ENCODE measurements at places on chromosomes 16 and 17. TPM values are rescaled to one million over a fixed set of nuclear protein-coding genes. Genes with fewer than 3 reads are reported as not detected.

DNA sequence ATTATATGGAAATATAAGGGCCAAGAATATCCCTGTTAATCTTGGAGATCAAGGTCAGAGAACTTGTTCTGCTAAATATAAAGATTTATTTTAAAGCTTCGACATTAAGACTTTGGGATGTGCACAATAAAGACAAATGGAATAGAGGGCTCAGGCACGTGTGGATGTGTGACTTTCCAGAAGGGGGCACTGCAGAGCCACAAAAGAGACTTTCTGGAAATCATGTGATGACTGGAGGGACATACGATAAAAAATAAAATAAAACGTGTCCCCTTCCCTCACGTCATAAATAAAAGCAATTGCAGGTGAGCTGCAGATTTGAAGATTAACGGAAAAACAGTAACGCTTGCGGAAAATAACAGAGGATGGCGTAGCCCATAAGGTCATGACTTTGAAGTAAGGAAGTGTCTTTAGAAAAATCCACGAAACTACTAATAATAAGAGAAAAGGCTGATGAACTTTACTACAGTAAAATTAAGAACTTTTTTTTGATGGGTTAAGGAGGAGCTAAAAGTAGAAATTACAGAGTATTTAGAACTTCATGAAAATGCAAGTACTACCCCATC is 9.4 kb upstream of the ENGASE start:
- no peak for DNase-seq

- no peak for DNase-seq
Measured at GRCh38 chr17:300881-301280, 51.7 kb downstream of the RPH3AL start.

DNA sequence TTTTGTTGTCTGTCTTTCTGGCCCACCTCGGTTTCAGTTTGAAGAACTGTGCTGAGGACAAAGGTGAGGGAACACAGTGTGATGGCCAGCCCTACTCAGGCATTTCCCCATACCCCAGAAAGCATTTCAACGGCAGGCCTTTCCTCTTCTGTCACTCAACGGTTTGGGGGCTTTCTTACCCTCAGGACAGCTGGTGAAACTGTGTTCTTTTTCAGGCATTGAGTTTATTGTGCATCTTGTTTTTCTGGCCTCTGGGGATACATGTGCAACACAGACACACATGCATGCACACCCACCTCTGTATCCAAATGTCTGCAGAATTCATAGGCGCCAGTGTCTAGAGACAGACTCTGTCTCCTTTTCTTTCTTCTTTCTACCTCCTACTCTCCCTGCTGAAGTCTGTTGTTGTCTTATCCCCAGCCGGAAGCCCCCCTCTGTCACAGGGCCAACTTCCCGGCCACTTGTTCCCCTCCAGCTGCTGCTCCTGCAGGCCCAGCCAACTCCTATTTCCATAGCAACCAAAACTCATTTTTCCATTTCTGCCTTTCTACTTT is 17.0 kb downstream of the CHD9 start:
- peak; percentile 98 for DNase-seq

DNA sequence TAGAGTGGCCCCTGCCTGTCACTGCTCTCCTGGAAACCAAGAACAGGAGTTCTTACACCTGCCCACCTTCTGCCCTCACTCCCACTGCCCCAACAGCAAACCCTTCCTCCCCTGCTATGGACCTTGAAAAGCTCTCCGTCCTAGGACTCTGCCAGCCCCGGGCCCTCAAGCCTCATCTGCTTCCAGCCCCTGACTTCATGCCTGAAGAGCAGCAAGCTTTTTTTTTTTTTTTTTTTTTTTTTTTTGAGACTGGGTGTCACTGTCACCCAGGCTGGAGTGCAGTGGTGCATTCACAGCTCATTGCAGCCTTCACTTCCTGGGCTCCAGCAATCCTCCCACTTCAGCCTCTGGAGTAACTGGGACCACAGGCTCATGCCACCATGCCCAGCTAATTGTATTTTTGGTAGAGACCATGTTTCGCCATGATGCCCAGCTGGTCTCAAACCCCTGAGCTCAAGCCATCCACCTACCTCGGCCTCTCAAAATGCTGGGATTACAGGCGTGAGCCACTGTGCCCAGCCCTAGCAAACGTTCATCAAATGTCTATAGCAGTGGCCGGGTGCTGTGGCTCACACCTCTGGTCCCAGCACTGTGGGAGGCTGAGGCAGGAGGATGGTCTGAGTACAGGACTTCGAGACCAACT is 16.9 kb downstream of the CARHSP1 start:
- DNase-seq, result no peak

DNA sequence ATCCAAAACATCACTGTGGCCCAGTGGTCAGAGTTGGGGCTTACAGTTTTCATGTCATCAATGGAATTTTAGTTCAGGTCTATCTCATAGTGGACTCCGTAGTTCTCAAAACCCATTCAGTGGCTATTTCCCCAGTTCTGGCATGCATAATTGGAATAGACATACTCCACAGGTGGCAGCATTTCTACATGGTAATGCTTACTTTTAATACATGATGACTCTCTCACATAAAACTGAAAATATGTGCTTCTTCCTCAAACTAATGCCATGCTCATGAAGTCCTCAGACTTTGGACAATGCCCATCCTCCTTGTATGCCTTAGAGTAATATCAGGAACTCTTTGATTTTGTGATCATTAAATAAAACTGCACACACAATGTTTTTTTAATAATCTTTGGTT is 857.4 kb upstream of the GOT2 start:
- no peak for DNase-seq

DNA sequence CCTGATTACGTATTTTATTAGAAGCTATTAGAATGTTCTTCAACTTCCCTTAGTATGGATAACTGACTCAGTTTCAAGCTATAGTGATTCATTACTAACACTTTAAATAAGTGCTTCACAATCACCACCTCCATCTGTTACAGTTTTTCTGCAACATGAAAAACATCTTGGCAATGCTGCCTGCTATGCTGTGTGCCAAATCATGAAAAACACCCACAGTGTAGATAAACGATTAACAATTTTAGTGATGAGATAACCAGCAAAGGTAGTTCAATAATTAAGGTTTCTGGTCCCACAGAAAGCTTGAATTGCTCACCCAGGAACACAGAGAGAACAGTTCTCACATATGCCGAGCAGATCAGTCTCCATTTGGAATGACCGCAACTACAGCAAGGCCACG is 51.4 kb upstream of the SLC25A19 start:
- DNase-seq, result no peak

DNA sequence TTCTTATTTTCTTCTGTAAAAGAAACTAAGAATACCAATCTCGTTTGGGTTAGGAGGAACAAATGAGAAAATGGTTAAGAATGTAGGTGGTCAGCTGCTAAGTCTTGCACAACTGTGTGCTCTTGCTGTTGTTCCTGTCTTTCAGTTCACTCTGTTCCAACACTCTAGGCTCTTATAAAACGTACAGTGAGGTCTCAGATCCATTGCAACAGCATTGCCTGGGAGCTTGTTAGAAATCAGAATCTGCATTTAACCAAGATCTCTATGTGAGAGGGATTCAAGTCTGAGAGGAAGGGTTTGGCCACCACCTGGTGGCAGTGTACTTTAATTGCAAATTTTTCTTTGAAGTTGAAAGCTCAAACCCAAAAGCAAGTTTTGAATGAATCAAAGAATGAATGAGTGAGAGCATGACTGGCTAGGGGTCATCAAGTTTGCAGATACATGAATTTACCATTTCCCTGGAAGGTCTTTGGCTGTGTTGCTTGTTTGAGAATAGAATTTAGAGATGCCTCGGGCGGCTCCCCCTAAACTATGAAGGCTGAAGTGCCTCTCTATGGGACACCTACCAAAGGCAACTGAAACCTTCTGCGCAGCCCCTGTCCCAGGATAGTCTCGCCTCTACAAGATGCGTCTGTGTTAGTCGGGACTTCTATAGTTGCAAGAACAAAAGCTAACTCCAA is 2.5 kb downstream of the ALOX15B start:
- no peak for DNase-seq

DNA sequence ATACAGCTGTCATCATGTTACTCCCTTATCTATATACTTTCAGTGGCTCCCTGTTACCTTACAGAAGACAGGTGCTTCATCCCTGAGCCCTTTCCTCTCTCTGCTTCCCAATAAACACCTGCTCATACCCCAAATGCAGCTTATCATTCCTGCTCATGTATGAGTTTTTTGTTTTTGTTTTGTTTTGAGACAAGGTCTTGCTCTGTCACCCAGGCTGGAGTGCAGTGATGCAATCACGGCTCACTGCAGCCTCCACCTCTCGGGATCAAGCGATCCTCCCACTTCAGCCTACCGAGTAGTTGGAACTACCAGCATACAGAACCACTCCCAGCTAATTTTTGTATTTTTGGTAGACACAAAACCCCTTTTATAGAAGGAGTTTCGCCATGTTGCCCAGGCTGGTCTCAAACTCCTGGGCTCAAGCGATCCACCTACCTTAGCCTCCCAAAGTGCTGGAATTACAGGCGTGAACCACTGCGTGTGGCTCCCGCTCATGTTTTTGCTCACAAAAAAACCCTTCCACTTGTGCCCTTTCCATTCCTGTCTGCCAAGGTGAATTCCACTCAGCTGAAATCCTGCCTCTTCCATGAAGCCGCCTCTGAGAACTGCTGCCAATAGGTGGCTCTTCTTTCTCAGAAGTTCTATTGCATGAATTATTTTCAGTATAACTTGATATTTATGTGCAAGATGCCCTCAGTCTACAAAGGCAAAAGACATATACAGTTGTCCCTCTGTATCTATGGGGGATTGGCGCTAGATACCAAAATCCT is 7.9 kb upstream of the RNF157 start:
- DNase-seq, result no peak

The PRAC1 gene
- polyA plus RNA-seq, result not detected

The KRT24 gene
- polyA plus RNA-seq, result not detected

The GUCY2D gene
- not detected for polyA plus RNA-seq

The STAC2 gene
- polyA plus RNA-seq, result 0.30 TPM

The ARHGAP23 gene
- polyA plus RNA-seq, result 33.5 TPM

The GRIN2C gene
- 0.70 TPM for polyA plus RNA-seq

All from muscle of back (tissue), 13 donors.